DMS79 treated with DMSO at 0.1 percent for 48 hours (cell line): ENCODE measurements at places on chromosomes 4 and X.

GRCh38 chrX:149950681-149951080, 12.4 kb upstream of the EOLA2 start:
- DNase-seq = peak; percentile 11

GRCh38 chrX:64977830-64978229, 1.6 kb upstream of the ZC4H2 start:
- DNase-seq = no peak

DNA sequence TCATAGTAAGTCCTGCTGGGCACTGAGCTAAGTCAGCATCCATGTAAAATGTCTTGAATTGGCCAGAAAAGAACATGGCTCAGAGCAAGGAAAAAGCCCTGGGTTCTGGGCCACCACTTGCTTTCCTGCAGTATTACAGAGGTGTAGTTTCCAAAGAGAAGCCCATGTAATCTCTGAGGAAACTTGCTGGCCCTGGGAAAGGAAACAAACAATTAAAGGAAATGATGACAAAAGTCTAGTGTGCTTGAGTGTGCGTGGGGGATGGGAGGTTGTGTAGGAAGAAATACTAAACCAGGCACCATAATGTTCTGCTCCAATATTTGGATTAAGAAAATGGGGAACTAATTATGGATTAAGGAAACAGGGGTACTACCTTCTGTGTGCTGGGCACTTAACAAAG, 39.5 kb upstream of the SMIM10L2A start:
- DNase-seq = no peak

DNA sequence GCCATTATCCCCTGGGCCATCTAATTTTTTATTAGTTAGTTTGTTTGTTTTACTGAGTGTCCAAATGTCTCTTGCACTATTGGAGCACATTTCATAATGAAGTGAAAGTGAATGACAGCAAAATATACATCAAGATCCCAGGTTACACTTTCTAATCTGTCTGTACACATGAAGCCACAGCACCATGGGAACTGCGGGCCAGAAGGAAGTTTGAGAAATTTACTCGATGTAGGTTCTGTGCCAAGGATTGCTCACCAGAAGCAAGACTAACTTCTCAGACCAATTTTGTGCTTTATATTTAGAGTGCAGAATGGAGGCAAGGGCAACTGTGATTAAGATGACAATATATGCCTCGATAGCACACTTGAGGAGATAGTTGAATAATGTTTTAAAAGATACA, 258.0 kb downstream of the COL25A1 start:
- no peak for DNase-seq

- DNase-seq = no peak
Observed at GRCh38 chr4:163808011-163808410, 313.5 kb downstream of the TMA16 start.

DNA sequence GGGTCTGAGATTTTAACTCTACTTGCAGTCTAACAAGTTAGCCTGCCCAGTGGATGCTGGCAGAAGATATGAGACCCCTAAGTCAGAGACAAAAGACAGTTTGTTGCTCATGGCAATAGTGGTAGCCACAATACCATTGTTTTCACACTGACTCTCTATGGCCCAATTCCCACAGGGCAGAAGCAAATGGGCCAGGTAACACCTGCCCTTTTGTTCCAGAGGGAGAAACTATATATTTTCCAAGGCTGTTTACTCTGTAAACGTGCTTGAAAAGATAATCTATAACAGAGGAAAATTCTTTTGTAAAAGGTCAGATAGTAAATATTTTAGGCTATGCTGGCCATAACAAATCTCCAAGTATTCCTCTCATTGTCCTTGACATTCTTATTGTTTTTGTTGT, 57.2 kb upstream of the NPNT start:
- DNase-seq = no peak

DNA sequence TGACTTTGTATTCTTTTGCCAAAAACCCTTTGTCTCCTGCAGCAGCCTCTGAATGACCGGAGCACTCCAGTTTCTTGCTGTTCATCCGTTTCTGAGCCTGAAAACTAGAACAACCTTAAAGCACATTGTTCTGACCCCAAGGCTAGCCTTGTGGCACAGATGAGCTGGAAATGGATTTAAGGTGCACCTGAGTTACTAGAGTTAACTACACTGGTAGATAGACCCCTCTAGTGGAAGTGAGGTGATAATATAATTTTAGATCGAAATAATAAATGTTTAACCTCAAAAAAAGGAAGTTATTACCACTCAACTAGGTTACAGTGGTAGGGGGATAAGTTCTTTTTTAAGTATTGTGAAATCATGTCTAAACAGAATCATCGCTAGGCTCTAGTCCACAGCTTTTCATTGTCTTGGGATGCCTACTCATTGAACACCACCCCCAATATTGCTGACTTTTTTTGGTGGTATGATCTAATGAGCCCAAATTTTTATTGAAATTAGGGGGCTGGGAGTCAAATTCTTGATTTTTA, 2.7 kb downstream of the PLS3 start:
- DNase-seq = no peak

- no peak for DNase-seq
Observed at GRCh38 chr4:152539556-152540292, 3.8 kb upstream of the FBXW7 start.

- DNase-seq = no peak
Observed at GRCh38 chr4:11424000-11424399, 4.7 kb downstream of the HS3ST1 start.

DNA sequence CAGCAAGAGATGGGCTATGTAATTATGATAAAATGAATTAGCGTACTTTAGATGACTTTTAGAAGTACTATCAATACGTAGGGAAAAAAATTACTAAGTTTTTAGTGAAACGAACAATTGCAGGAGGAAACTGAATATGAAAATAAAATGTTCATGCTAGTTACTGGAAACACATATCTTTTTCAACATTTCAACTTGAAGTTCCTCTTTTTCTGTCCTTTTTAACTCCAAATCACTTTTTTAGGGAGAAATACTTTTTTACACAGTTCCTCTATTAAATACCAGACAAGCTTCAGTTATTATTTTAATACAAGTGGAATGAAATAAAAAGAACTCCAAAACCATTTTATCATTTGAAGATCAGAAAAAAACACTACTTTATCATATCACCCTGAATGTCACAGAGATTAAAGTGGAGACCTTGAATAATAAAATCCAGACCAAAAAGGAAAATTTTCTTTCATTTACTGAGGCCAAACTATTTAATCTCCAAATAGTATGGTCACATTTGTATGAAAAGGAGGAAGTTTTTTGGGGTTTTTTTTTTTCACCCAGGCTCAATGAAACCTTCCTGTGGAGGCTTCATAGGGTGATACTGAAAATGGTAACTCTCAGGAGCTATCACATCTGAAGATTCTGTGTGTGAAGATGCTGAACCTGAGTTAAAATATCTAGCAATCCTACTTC, 306.2 kb downstream of the INPP4B start:
- no peak for DNase-seq

DNA sequence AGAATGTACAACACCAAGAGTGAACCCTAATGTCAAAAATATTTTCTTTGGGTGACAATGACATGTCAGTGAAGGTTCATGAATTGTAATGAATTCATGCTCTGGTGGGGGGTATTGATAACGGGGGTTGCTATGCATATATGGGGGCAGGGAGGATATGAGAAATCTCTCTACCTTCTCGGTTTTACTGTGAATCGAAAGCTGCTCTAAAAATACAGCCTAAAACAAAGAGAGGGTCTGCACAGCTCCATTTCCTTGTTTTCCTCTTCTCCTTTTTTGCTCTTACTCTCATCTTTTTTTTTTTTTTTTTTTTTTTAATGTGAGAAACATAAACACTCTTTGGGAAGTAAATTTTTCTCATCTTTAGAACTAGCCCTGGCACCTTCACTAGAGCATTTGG, 85.8 kb downstream of the DCTD start:
- no peak for DNase-seq

GRCh38 chr4:70556856-70557255, 35.2 kb upstream of the AMBN start:
- no peak for DNase-seq

- DNase-seq = no peak
Observed at GRCh38 chr4:117385526-117385925, 300.1 kb upstream of the TRAM1L1 start.

DNA sequence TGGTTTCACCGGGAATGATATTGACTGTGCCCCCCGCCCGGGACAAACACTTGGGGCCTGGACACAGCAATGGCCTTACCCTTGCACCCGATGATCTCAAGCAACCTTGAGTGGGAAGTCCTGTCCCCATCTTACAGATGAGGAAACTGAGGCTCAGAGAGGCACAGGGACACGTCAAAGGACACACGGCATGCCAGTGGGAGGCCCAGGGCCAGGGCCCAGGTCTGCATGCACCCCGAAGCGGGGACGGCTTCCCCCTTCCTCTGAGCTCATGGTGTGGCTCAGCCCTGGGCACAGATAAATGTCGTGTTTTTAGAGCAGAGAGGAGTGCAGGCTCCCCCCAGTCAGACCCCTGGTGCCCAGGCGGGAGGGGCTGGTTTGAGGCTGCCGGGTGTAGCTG, 33.9 kb upstream of the HTRA3 start:
- DNase-seq = no peak

- DNase-seq = no peak
Observed at GRCh38 chrX:154739952-154740465, 10.9 kb downstream of the GAB3 start.

DNA sequence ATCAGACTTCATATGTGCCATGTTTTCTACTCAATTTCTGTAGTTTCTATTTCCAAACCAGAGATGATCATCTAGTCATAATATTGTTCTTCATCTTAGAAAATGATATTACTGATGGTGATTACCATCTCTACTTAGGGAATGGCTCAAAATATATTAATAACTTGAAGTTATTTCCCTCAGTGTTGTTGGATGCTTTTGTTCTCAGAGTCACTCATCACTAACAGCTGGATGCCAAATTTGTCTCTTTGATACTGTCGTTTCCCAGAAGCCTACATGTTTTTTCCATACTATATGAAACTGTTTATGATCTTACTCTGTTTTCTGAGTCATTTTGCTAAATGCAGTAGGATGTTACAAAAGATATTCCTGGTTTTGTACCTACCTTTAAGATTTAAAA, 8.9 kb downstream of the PGAM4 start:
- DNase-seq = no peak

DNA sequence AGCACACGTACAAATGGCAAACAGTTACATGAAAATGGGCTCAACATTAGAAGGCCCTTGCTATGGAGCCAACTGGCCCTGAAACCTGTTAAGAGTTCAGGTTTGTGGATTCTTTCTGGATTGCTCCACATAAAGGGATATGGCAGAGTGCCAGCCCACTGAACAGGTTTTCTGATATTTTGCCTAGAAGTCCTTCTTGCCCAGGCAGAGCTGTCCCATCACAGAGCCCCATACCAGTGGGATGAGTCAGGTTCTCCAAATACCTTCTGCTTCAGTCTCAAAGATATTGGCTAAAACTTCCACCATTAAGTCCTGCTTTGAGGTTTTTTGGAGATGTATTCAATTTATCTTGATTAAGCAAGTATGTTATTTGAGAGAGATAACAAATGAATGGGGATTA, 146.8 kb upstream of the IL1RAPL2 start:
- no peak for DNase-seq

- no peak for DNase-seq
Observed at GRCh38 chrX:11867610-11868345, 109.7 kb downstream of the MSL3 start.
